SJSA1 (cell line): ENCODE measurements at places on chromosomes 4 and X.

GRCh38 chrX:10022580-10023245, 55.6 kb downstream of the CLDN34 start:
- H3K27ac ChIP-seq, result no peak overlapping the region
- no peak for DNase-seq
- peaks cover 8% of the 10 kb centered on the region; the same call in 1 of the 2 replicates for H3K36me3 ChIP-seq
- peaks cover 27% of the 10 kb centered on the region for H3K4me1 ChIP-seq
- no peaks in the 10 kb centered on the region for H3K27me3 ChIP-seq
- H3K4me3 ChIP-seq, result no peak overlapping the region

- no peak overlapping the region for H3K27ac ChIP-seq
- H3K36me3 ChIP-seq, result no peaks in the 10 kb centered on the region
- no peak overlapping the region for H3K4me3 ChIP-seq
- no peaks in the 10 kb centered on the region for H3K27me3 ChIP-seq
Measured at GRCh38 chr4:158157412-158157811, 15.4 kb downstream of the GASK1B start.

GRCh38 chr4:122963216-122963615, 40.8 kb upstream of the NUDT6 start:
- H3K27ac ChIP-seq, result no peak overlapping the region
- no peak overlapping the region for H3K4me3 ChIP-seq
- DNase-seq, result no peak
- H3K36me3 ChIP-seq, result peaks cover 12% of the 10 kb centered on the region; the same call in 1 of the 2 replicates
- H3K27me3 ChIP-seq, result no peaks in the 10 kb centered on the region

- no peaks in the 10 kb centered on the region for H3K36me3 ChIP-seq
- no peak overlapping the region for H3K4me3 ChIP-seq
- H3K27me3 ChIP-seq, result no peaks in the 10 kb centered on the region
Measured at GRCh38 chr4:38084877-38085711, 124.9 kb downstream of the PTTG2 start.

GRCh38 chr4:177404986-177405385, 37.3 kb downstream of the AGA start:
- 0 out of 2 replicates have a peak, but pooled peaks cover 3% of the 10 kb centered on the region for H3K27me3 ChIP-seq
- DNase-seq, result no peak
- H3K27ac ChIP-seq, result no peak overlapping the region
- no peaks in the 10 kb centered on the region for H3K36me3 ChIP-seq
- H3K4me1 ChIP-seq, result no peaks in the 10 kb centered on the region
- H3K4me3 ChIP-seq, result no peak overlapping the region

DNA sequence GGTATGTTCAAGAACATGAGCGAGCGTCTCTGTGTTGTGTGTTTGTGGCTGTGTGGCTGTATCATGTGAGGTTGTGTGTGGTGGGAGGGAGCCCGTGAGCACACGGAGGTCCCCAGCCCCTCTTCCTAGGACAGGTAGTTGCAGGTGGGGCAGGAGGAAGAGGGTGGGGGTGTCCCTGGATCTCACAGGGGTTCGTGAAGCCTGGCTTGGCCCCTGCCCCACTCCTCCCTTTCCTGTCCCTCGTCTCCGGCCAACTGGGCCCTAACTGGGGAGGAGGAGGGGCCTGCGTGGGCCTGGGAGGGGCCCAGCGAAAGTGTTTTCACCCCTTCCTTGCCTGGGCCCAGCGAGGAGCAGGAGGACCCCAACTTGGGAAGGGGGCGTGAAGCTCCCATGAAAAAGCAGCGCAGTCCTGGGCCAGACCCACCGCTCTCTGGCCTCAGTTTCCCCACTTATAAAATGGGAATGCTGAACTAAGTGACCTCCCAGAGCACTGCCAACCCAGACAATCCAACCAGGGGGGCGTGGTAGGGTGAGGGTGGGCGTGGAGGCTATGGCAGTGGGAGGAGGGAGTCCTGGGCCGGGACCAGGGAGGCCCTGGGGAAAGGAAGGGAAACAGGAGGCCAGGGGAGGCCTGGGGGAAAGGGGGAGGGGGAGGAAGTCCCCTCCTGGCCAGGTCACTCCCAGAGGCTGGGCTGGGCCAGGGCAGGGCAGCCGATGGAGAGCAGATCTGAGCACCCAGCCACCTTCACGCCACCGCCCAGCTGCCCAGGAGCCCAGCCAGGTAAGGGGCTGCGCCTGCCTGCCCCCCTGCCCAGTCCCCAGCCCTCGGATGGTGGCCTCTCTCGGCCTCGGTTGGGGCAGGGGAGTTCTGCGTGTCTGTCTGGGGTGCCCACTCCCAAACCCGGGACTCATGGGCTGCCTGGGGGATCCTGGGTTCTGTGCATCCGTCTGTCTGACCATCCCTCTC, at the start of gene AVPR2:
TSS of gene AVPR2 (plus strand) at position 683 of the 967 bp plus-strand sequence. CDS start 473 bp downstream, outside the sequence.
- DNase-seq, result no peak
- peaks cover 4% of the 10 kb centered on the region; the same call in 1 of the 2 replicates for H3K4me1 ChIP-seq
- no peak within 1 kb of the TSS for H3K4me3 ChIP-seq

- peaks cover 23% of the 10 kb centered on the region for H3K4me1 ChIP-seq
- no peak for DNase-seq
- no peak overlapping the region for H3K27ac ChIP-seq
- no peak overlapping the region for H3K4me3 ChIP-seq
Measured at GRCh38 chr4:168654104-168654847, 157.4 kb downstream of the PALLD start.
